ENCODE measurements at places on chromosomes 5 and 9.

DNA sequence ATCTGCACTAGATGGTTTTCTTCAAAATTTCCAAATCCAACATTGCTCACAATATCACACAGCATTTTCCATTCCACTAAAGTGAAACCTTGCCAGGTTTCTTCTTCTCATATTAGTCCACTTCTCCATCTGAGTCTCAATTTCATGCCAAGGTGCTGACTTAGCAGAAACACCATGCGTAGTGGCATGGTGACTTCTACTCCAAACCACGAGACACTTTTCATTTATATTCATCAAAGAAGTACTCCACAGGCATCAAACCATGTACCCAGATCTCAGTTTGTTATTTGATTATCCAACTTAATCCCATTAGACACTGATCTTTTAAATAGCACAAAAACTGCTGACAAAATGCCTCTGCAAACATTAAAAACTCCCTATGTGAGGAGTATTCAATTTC, 233.4 kb upstream of the ITGA1 start:
- no peak for DNase-seq

DNA sequence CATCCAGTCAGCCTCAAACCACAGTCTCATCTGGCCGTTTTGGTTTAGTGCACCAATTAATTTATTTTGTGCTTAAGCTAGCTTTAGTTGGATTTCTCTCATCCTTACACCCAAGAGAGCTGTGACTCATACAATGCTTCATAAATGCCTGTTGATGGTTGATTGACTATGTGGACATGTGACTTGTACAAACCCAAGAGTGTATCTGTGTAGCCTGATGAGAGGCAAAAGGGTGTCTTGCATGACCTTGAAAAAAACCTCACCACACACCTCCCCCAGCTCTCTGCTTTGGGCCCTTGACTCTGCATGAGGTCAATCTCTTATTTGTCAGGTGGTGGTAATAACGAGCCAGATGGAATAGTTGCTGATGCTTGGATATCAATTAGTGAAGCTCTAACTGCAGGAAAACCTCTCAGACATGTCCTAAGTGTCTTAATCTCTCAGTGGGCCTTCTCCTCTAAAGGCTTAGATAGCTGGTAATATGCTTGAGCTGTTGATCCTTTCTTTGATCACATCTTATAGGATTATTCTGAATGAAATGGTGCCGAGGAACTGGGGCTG, 10.6 kb upstream of the GLRA1 start:
- no peak for DNase-seq

- DNase-seq: no peak
Measured at GRCh38 chr9:78267889-78268288, 29.0 kb upstream of the PSAT1 start.

GRCh38 chr9:108225149-108225800, 630.5 kb downstream of the ACTL7B start:
- no peak for DNase-seq

DNA sequence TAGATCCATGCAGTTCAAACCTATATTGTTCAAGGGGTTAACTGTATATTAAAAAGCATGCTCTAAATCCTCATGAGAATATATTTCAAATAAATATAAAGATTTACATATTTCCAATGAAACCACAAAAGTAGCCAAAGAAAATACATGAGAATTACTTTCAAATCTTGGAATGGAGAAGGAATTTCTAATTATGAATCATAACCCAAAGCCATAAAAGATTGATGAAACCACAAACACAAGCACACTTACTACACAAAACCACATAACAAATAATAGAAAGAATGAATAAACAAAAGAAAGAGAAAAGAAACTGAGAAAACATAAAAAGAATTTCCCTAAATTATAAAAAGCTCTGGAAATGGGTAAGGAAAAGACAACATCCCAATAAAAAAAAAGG, 16.0 kb downstream of the ERP44 start:
- no peak for DNase-seq

DNA sequence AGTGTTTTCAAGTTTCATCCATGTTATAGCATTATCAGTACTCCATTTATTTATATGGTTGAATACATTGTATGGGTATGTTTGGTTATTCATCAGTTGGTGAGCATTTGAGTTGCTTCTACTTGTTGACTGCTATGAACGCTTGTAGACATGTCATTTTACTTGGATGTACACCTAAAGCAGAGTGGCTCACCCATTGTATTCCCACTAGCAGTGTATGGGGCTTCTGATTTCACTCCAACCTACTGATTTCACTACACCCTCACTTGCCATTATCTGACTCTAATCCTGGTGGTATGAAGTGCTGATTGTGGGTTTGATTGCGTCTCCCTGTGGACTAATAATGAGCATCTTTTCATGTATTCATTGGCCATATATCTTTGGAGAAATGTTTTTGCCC, 9.5 kb downstream of the NPM1 start:
- no peak for DNase-seq

- no peak for DNase-seq
Measured at GRCh38 chr9:4159696-4160095, 140.2 kb downstream of the GLIS3 start.

- no peak for DNase-seq
Measured at GRCh38 chr5:30103052-30103451, 1090.4 kb upstream of the CDH6 start.

GRCh38 chr5:128228008-128228407, 144.4 kb downstream of the SLC12A2 start:
- DNase-seq: no peak

GRCh38 chr5:161630948-161631347, 54.6 kb upstream of the GABRA6 start:
- no peak for DNase-seq

- peak; percentile 38 for DNase-seq
Measured at GRCh38 chr5:122846051-122846550, 688 bp downstream of the SNX24 start.

- no peak for DNase-seq
Measured at GRCh38 chr9:89079391-89079790, 88.1 kb downstream of the S1PR3 start.

DNA sequence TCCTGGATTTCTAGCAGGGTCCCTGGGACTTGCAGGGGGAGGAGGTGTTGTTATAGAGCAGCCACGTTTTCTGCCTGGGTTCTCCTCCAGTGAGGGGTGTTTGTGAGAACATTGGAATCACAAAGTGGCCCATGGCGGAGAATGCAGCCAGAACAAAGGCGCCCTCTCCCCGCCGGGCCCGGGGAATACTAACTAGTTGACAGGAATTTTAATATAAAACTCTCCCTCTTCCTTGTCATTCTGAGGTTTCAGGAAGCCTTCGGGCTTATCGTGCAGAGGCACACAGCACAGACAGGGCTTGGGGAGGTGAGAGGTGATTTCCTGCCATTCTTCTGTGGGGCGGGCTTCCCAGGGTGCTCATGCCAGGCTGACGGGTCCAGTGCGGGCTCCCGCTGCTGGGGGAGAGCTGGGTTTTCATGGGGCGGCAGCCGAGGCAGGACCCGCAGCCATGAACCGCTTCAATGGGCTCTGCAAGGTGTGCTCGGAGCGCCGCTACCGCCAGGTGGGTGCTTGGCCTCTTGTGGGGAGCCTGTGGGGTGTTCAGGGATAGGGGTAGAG, 37.7 kb downstream of the RGS3 start:
- no peak for DNase-seq

GRCh38 chr5:172771439-172772111, 580 bp upstream of the DUSP1 start:
- peak; percentile 73 for DNase-seq

DNA sequence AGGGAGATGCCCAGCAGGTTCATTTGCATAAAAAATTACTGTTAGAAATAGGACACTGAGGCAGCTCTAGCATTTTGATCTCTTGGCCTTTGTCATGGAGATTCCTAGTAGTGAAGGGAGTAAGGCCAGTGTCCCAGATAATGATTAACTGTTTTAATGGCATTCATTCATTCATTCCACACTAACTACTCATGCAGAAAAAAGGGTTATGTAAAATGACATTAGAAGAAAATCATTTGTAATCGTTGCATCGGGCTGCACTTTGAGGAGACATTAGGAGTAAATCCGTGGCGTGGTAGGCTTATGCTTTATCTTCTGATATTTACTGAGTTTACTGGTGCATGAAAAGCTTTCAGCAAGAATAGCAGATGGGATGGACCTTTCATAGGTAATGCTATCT, 82.6 kb upstream of the GRHPR start:
- DNase-seq: no peak

GRCh38 chr5:38548064-38548759, 8.2 kb downstream of the LIFR start:
- no peak for DNase-seq

DNA sequence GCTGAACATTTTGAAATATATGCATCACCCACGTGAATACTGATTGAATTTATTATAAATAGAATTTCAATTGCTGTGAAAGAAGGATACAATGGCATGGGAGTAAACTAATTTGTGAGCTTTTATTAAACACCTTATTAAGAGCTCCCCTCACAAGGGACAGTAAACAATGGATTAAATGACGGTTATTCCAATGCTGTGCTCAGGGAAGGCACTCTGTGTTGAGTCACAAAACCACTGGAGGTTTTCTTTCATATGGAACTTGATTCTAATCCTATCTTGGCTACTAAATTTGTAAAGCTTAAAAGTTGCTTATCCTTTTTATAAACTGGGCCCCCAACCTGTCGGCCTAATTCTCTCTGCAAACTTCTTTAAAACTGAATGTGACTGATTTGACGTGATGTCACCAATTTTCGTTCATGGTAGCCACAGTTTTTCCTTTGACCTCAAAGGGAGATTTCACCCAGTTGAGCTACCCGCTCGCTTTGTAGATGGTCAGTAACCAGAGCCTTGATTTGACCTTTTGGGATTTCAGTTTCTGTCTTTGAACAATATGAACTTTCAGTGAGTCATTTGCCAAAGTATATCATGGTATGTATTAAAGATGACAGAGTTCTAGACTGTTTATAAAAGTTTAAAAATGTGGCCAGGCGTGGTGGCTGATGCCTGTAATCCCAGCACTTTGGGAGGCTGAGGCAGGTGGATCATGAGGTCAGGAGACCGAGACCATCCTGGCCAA, 61.3 kb upstream of the PIK3R1 start:
- no peak for DNase-seq

GRCh38 chr5:170523142-170523551, 19.3 kb downstream of the KCNIP1 start:
- DNase-seq: peak; percentile 67

GRCh38 chr9:134533850-134534588, 107.6 kb upstream of the COL5A1 start:
- DNase-seq: peak; percentile 83

DNA sequence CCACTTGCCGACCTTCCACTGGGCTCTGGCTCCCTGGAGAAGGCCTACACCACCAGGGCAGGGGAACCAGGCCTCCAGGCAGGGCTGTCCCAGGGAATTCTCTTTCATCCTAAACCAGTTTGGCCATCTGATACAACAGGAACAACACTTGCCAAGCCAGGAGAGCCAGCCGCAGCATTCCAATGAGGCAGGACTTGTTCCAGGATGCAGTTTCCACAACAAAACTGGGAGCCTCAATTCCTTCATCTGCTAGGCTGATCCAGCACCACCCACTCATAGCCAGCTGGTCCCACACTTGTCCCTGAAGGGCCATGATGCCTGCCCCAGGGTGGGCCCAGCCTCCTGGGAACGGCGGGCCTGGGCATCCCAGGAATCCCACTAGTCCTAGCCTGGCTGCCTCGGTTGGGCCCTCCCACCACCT, 26.0 kb downstream of the BICD2 start:
- DNase-seq: no peak

GRCh38 chr5:113225259-113225658, 209.5 kb downstream of the TSSK1B start:
- no peak for DNase-seq

DNA sequence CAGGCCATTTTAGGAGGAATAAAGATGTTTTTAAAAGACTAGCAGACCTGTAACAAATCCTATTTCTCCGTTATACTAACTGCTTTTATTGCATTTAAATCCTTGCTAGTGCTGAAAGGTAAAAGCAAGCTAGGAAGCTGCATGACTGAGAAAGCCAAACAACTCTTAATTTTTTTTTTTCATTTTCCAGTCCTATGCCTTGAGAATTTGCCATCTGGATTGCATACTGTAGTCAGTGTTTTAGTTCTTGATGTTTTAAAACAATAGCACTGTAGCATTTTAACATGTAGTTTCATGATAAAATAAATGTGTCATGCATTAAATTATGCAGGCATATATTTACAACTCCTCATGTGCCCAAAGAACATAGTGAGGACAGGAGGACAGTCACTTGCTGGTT, 108.4 kb upstream of the FGF10 start:
- DNase-seq: no peak

DNA sequence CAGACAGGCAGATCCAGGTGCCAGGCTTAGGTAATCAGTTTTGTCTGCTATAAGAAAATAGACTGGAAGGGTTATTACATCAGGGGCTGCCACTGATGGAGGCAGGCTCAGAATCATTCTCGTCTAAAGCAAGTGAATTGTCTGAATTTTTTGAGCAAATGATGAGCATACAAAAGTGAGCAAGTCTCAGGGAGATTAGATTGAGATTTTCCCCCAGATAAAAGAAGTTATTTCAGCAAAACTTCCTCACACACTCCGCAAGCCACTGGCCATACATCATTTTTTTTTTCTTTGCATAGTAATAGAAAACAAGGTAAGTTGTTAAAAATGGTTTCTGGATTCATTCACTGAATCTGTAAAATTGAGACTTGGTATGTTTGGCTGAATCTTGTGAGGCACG, 52.9 kb downstream of the ZNF462 start:
- DNase-seq: no peak

- DNase-seq: peak; percentile 53
Measured at GRCh38 chr9:90142580-90142979, 500.0 kb downstream of the DIRAS2 start.

- DNase-seq: no peak
Measured at GRCh38 chr9:33660772-33661171, 134.6 kb upstream of the PRSS3 start.

- no peak for DNase-seq
Measured at GRCh38 chr5:117013280-117013877, 438.8 kb upstream of the SEMA6A start.

- DNase-seq: no peak
Measured at GRCh38 chr9:33737811-33738606, 57.4 kb upstream of the PRSS3 start.

DNA sequence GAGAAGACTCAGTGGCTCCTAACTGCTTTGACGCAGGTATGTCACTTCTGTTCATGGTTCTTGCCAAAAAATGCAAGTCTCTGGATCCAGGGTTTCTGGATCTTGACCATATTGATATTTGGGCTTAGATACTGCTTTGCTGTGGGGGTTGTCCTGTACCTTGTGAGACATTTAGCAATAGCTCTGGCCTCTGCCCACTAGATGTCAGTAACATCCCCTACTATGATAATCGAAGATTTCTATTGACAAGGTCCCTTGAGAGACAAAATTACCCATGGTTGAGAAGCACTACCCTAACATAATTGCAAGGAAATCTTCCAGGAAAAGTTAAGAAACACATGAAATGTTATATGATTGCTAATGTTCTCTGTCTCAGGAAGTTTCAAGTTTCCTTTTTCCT, 285.4 kb downstream of the TMEM232 start:
- DNase-seq: peak; percentile 31

DNA sequence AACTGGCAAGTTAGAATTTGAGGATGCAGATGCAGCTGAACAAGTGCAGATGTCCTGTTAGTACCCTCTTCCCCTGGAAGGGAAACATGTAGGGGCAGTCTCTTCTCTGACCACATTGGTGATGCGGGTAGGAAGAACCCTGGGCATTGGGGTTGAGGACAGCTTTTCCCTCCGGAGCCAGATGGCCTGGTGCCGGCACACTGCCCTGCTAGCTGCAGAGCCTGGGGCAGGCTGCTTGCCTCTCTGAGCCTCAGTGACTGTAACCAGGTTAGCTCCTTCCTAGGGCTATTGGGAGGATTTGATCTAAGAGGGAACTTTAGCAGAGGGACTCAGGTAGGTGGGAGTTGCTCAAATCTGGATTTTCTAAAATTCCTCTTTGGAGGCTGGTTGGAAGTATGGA, 148.4 kb downstream of the HSPA4 start:
- no peak for DNase-seq

All from pons (tissue), 1 donor.